ENCODE measurements at places on chromosomes 3 and 15. TPM values are rescaled to one million over a fixed set of nuclear protein-coding genes. Genes with fewer than 3 reads are reported as not detected.

DNA sequence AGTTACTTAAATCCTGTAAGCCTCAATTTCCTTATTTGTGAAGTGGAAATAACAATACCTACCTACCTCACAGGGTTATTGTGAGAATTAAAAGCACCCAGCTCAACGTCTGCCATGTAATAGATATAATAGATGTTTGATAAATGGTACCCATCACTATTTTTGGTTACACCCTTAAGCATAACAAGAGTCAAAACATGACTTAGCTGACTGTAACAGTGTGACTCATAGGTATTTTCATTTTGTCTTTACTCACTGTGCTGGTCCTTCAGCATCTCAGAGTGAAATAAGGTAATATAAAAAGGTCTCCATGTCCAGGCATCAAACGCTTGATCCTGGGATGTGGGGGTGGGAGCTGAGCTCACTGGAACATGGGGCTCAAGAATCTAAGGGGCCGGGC lies 3.1 kb downstream of the CPLX3 start:
- DNase-seq = no peak

GRCh38 chr3:117356091-117356705 lies 646.6 kb downstream of the TUSC7 start:
- DNase-seq = no peak

DNA sequence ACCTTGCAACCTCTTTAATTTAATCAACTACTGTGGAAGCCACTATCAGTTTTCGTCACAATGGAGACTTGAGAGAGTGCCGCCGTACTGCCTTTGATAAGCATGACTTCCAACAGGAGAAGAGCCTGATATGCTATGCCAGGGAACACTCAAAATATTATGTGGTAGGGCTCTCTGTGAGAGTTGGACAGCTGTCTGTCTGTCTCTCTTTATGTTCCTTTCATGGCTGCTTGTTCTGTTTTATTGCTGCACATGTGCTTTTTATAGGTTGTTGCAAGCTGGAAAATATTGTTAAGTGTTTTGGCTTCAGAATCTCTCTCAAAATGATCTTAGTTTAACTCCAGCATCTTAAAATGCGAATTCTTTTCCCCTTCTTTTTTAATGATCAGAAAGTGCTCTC lies 249.4 kb upstream of the RARB start:
- no peak for DNase-seq

DNA sequence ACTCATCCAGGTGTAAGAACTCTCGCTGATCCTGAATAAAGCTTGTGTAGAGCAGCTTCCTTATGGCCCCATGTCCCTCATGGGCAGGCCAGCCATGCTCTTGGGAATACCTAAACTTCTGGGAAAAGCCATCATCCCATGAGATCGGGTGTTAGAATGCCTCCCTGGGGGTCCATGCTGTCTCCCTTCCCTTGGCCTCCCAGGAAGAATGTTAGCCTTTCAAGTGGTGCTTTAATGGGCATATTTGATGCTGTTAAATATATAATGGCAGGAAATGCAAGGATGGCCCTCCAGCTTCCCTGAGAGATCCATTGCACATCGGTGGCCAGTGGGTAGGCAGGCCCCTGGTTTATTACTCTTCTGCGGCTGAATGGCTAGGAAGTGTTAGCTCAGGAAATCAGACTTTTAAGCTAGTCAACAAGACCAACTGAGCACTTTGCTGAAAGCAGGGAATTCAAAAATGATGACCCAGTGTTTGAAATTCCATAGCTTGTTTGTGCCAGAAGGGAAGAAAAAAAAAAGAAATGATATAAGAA lies 60.5 kb upstream of the LRTM1 start:
- DNase-seq = no peak

GRCh38 chr15:58433597-58434333 lies 2.0 kb downstream of the LIPC start:
- DNase-seq = no peak

DNA sequence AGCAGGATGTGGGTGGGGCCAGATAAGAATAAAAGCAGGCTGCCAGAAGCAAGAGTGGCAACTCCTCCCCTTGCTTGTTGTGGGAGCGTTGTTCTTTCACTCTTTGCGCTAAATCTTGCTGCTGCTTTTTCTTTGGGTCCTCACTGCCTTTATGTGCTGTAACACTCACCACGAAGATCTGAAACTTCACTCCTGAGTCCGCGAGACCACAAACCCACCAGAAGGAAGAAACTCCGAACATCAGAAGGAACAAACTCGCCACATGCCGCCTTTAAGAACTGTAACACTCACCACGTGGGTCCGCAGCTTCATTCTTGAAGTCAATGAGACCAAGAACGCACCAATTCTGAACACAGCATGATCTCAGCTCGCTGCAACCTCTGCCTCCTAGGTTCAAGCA lies 72.9 kb downstream of the IL12A start:
- no peak for DNase-seq

- no peak for DNase-seq
Measured at GRCh38 chr3:17384567-17385296, 357.7 kb downstream of the TBC1D5 start.

GRCh38 chr15:36844534-36844998 lies 255.8 kb downstream of the MEIS2 start:
- DNase-seq = no peak

DNA sequence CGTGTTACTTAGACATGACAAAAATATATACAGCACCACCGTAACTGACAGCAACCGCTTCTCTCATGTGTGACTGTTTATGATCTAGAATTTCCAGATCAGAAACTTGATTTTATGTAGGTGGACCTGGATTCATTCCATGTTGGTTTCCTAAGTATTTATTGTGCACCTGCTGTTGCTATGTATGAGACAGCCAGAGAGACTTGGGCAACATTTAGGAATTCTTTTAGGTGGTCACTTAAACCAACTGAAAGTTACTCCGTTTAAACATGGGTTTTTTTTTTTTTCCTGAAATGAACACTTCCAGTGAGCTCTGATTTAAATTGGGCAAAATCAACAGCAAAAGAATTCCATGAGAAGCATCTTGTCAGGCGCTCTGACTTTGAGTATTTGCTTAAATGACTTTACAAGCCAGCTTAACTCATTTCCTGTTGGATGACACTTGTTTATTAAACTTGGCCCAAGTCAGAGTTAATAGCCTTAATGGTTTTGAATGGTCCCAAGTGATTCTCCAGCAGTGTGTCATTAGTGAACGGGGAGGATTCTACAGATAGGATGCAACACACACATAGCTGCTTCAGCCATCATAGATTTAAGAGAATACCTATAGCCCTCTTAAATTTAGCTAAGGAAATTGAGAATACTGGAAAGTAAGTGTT lies 31.8 kb downstream of the MITF start:
- DNase-seq = no peak

- no peak for DNase-seq
Measured at GRCh38 chr3:171283183-171283847, 176.9 kb downstream of the TNIK start.

GRCh38 chr15:42012241-42012640 lies 8.6 kb downstream of the PLA2G4E start:
- no peak for DNase-seq

- no peak for DNase-seq
Measured at GRCh38 chr3:64190517-64191515, 34.5 kb downstream of the PRICKLE2 start.

- no peak for DNase-seq
Measured at GRCh38 chr15:88613074-88613944, 7.8 kb upstream of the AEN start.

- no peak for DNase-seq
Measured at GRCh38 chr3:32733631-32734229, 48.7 kb downstream of the CNOT10 start.

DNA sequence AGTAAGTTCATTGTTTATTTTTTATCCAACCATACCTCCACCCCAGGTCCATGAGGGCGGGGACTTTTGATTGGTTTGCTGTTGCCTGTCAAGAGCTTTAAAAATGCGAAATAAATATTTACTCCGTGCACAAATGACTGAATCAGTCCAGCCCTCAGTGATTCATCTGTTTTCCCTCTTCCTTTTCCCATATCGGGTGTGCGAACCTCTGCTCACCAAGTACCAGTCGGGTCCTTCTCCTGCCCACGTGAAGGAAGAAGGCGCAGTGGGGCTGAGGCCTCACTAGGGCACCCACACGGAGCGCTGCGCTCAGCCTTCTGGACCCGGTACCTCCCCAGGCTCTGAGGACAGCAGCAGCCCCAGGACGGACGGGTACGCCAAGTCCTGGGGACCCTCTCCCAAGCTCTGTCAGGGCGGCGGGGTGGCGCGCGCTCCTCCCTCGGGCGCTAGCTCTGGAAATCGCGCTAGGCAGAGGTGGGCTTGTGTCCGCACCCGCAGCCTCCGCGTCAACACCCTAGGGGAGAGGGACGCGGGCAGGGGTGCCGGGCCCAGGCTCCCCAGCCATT lies 70.5 kb upstream of the EPHB3 start:
- no peak for DNase-seq

TGM5 gene
- not detected for total RNA-seq

TIMP4 gene
- total RNA-seq = not detected

SNRPN gene
- total RNA-seq = 119 TPM

TM4SF1 gene
- not detected for total RNA-seq

TNNC1 gene
- 8.8 TPM for total RNA-seq

GABRR3 gene
- not detected for total RNA-seq

TTLL13 gene
- 0.47 TPM for total RNA-seq

FBXL2 gene
- total RNA-seq = not detected

MINAR1 gene
- 0.43 TPM for total RNA-seq

SMARCC1 gene
- total RNA-seq = 88.9 TPM

ZNF860 gene
- total RNA-seq = 0.99 TPM

CHRNA5 gene
- 1.1 TPM for total RNA-seq
